ENCODE measurements at places on chromosomes 3 and 15. TPM values are rescaled to one million over a fixed set of nuclear protein-coding genes. Genes with fewer than 3 reads are reported as not detected.

The LYZL4 gene
- total RNA-seq, result not detected

The GOLGA6L9 gene
- 2.5 TPM for total RNA-seq

The CATSPER2 gene
- total RNA-seq, result 2.6 TPM

The PARP9 gene
- total RNA-seq, result 7.5 TPM

The MAP1A gene
- total RNA-seq, result 0.51 TPM

The DUOX2 gene
- 0.99 TPM for total RNA-seq

The DYNLT2B gene
- 25.3 TPM for total RNA-seq

The PLA2G4E gene
- total RNA-seq, result 5.1 TPM

Data from airway epithelial cell (primary cell).